ENCODE measurements at places on chromosomes 1 and 21.

- no peak for DNase-seq
Observed at GRCh38 chr1:1832166-1832565, 53.9 kb upstream of the NADK start.

DNA sequence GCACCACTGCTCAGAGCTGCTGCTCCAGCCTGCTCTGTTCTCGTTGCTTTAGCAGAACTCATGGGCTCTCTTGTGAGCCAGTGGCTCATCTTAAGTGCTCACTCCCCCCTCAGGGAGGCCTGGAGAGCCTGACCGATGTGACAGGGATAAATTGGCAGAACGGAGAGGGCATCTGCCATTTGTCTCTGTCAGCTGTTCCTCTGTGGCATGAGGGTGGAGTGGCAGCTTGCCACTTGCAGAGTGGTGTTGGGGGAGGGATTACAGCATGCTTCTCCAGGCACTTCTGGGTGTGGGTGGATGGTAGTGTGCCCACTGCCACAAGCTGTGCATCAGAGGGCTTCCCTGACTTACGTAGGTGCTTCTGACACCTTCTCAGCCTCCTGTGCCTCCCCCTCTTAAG lies 229.5 kb downstream of the PAPPA2 start:
- DNase-seq, result no peak

GRCh38 chr1:183577897-183578465 lies 12.3 kb downstream of the NCF2 start:
- no peak for DNase-seq

- no peak for DNase-seq
Observed at GRCh38 chr1:28855969-28856368, 44.0 kb downstream of the OPRD1 start.

DNA sequence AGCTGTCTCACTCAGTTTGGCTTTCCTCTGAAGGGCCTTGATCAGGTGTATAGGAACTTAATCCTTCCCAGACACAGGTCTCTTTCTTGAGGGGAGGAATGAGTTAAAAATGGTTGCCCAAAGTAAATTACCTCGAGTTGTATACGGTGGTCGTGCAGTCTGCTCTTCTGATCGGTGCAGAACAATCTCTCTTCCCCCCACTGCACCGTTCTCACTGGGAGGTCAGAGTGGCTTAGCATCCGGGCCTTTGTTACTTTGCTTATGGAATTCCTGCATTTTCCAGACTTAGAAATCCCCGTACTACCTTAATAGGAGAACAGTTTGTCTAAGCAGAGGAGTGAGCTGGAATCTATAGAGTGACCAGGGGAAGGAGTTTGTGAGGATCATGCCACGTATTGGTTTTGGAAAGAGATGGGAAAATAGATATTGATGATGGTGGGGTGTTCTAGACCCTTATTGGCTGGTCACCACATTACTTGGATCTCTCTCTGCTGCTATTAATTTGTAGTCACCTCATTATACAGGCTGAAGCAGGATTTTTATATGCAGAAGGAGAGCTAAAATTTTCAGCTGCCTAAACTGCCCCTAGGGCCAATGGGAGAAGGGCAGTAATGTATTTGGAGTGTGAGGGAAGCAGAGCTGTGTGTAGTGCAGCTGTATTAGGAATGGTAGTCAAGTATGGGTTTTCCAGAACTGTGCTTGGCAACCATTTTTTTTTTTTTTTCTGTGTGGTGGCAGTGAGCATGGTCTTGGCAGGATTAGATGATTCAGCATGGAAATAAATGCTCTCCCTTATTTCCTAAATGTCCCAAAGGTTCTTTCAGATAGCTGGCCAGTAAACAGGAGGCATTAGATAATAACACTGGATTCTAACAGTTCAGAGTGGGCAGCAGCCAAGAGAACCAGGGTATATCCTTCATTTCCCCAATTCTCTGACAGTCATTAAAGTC lies 81.5 kb downstream of the NDUFS5 start:
- DNase-seq, result no peak

DNA sequence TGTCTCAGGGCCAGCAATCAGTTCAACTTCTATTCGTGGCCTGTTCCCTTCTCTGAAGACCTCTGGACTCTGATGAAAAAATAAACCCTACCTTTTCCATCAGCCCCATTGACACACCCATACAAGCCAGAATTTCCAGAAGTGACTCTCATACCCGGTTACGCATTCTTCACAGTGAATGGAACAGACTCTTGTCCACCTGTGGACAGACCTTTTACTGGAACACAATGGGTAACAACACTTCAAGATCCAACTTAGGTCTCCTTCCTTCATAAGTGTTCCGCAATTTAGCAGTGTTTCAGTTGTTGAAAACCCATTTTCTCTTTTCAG lies 2.6 kb upstream of the NPL start:
- no peak for DNase-seq

DNA sequence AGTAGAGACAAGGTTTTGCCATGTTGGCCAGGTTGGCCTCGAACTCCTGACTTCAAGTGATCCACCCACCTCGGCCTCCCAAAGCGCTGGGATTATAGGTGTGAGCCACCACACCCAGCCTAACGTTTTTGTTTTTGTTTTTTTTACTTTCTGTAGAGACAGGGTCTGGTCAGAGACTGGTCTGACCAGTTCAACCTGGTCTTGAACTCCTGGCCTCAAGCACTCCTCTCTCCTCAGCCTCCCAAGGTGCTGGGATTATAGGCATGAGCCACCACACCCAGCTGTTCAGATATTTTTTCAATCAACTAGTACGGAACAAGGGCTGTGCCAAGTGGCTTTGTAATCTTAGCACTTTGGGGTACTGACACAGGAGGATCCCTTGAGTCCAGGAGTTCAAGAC lies 209.5 kb downstream of the RERE start:
- no peak for DNase-seq

DNA sequence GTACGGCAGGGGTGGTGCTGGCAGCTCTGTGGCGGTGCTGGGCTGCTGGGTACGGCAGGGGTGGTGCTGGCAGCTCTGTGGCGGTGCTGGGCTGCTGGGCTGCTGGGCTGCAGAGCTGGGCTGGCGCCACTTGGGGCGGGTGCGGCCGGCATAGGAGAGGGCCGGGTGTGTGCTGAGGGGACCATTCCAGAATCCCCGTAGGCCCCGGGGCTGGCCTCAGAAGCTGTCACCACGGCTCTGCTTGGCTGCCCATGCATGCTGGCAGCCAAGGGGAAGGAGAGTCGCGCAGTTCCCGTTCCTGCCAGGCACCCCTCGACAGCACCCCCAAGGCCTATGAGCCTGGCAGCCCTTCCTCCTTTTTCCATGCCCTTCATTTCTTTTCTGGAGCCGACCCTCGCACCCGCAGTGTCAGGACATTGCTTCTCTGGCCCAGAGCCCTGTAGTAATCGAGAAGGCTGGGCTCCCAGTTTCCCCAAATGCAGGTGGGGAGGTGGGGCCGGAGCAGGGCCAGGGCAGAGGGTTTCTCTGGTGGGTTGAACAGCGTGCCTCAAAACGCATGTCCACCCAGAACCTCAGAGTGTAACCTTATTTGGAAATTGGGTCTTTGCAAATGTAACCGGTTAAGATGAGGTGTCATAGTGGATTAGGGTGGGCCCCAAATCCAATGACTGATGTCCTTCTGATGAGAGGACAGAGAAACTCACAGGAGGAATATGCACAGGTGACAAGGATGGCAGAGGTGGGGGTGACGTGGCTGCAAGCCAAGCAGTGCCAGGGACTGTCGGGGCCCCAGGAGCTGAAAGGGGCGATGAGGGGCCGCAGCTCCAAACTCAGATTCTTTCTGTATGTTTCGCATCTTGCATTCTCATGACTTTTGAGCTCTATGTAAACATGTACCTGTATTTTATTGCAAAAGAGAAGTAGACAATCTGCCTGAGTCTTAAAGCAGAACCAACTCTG lies 71.0 kb upstream of the ACTRT2 start:
- DNase-seq, result no peak

DNA sequence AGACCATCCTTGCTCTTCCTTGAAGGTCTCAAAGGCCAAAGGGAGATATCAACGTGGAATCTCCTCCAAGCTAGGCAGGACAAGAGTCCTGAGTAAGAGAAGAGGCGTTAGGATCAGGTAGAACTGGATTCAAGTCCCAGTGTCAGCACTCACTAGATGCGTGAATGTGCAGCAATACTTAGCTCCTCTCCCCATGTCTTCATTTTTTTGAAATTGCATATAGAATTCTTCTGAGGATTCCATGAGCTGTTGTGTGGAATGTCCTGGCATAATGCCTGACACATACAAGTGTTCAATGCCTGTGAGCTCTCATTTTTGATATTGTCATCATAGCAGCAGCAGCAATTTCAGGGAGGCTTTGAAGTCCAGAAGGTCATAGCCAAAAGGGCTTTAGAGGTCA lies 333.2 kb downstream of the KCNH1 start:
- DNase-seq, result no peak

DNA sequence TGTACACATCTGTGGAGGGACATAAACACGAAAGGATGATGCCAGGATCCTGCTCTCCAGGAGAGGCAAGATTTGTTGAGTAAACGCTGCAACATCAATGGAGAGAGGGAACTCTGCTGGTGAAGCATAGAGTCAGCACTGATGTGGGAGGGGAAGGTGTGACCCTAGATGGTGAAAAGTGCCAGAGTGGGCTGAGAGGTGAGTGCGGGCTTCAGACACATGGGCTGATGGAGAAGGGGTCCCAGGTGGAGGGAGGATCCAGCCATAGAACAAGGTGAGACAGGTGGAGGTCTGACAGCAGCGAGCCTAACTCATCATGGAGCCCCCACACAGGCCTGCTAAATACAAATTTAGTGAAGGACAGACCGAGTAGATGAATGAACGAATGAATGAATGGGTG lies 9.7 kb downstream of the RD3 start:
- no peak for DNase-seq

- no peak for DNase-seq
Observed at GRCh38 chr1:241007668-241008067, 349.3 kb downstream of the RGS7 start.

GRCh38 chr1:109478806-109479205 lies 4.9 kb upstream of the ATXN7L2 start:
- no peak for DNase-seq
